T47D (cell line): ENCODE measurements at places on chromosomes 5 and 9.
A peak's percentile ranks its signal among the peaks of the same experiment; 100 is the strongest.

DNA sequence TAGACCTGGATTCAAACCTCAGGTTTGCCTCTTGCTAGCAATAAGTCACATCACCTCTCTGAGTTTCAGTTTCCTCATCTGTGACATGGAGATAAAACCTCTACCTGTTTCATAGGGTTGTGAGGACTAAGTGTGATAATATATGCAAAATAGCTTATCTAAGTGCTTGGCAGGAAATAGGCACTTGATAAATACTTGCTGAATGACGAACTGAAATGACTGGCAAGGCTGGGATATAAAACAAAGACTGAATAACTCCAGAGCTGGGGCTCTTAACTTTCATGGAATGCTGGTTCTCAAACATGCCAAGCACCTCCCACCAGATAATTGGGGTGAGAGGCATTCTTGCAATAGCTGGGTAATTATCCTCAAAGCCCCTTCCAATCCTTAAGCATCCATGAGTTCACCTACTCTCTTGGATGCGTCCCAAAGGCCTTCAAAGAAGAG, 87.6 kb downstream of the ADRB2 start:
- no peak for DNase-seq

DNA sequence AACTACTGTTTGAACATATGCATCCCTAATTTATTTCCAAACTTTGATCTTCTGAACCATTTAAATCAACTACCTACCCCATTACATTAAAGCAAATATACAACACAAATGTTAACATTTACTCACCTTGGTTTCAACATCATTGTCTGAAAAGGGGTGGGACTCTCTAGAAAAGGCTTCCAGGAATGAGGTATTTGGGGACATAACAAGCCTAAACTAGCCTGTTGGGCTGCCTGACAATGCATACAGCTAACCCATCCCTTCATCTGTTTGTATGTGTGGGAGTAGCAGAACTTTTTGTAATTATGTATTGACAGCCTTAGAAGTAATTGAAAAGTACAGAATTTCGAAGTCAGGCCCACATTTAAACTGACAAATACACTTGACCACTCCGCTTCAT, 2225.9 kb upstream of the C9orf72 start:
- peak; percentile 9 for DNase-seq

GRCh38 chr5:109053995-109054417, 306.3 kb downstream of the FER start:
- DNase-seq = no peak

DNA sequence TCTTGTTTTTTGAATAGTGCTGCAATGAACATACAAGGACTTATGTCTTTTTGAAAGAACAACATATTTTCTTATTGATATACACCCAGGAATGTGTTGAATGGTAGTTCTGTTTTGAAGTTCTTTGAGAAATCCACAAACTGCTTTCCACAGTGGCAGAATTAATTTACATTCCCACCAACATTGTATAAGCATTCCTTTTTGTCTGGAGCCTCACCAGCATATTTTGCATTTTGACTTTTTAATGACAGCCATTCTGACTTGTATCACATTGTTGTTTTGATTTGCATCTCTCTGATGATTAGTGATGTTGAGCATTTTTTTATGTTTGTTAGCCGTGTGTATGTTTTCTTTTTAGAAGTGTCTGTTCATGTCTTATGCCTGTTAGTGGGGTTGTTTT, 524.9 kb downstream of the SEMA5A start:
- no peak for DNase-seq

GRCh38 chr5:16886366-16886736, 49.7 kb downstream of the MYO10 start:
- no peak for DNase-seq

- DNase-seq = no peak
Observed at GRCh38 chr9:94773655-94774054, 47.2 kb downstream of the AOPEP start.

DNA sequence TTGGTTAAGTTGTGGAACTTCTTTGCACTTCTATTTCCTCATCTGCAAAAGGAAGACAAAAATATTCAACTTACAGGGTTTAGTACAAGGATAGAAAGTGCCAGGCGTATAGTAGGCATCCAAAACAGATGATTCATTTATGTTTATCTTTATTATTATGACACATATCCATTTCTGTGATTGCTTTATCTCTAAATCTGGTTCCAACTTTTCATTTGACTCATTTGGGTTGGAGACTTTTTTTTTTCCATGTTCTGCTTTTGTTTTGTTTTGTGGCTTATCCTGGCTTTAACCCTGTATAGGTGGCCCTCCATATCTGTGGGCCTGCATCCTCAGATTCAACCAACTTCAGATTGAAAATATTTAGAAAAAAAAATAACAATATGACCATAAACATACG, 186.7 kb upstream of the SLC24A2 start:
- no peak for DNase-seq

- no peak for DNase-seq
Observed at GRCh38 chr5:172679628-172680212, 38.7 kb downstream of the NEURL1B start.

GRCh38 chr5:12274236-12274635, 370.0 kb upstream of the CTNND2 start:
- no peak for DNase-seq

GRCh38 chr5:179275941-179276837, 69.1 kb downstream of the ADAMTS2 start:
- no peak for DNase-seq

DNA sequence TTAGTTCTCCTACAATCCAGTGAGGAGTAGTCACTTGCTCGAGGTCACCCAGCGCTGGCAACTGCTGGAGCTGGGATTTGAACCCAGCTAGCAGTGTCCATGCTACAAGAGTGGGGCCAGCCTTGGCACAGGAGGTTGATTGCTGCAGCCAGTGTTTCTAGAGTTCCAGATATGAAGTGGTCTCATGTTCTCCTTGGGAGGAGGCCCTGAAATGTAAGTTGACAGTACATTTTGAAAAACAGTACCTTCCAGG, 802 bp downstream of the CCDC107 start:
- DNase-seq = no peak

DNA sequence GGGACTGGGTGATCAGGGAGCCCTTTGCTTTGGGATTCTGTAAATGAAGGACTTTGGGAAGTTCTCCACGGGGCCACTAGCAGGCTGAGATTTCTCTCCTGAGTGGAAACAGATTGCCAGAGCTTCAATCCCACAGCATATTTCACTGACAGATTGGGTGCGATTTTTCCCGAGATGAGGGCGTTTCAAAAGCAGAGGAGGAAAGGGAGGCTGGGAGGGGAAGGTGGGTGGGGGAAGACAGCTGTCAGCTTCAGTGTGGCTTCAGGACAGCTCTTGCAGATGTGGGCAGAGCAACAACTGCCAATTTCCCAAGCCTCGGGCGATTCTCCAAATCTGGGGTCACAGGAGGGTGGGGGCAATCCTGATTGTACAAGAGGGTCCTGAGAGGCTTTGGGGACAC, 258.5 kb upstream of the ADRA1B start:
- DNase-seq = no peak

- no peak for DNase-seq
Observed at GRCh38 chr5:89255845-89256463, 373.0 kb upstream of the MEF2C start.

GRCh38 chr9:130189840-130190239, 17.6 kb downstream of the NCS1 start:
- no peak for DNase-seq

- peak; percentile 51 for DNase-seq
Observed at GRCh38 chr5:62460578-62460983, 48.0 kb downstream of the IPO11 start.

- DNase-seq = no peak
Observed at GRCh38 chr5:118249386-118249785, 739.0 kb downstream of the DTWD2 start.

GRCh38 chr9:99931155-99931840, 24.8 kb downstream of the STX17 start:
- DNase-seq = no peak
